ENCODE measurements at places on chromosomes 12 and 14.

DNA sequence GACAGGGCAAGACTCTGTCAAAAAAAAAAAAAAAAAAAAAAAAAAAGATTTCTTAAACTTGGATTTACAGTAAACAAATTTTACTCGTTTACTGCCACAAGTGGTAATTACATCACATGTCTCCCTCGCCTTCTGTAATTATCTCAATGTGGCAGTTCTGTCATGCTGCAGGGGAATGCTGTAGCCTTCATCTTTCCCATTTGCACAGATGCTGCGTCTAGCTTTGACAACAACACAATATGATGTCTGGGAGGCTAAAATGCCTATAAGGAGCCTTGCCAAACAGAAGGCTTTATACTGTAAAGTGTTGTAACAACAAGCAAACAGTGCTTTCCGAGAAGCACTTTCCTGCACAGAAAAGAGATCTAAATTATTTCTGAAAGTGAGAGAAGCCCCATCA is 48.7 kb downstream of the ESR2 start:
- no peak for DNase-seq

GRCh38 chr12:25494926-25495325 is 58.2 kb downstream of the LMNTD1 start:
- DNase-seq = no peak

GRCh38 chr14:98855926-98856715 is 415.9 kb downstream of the BCL11B start:
- no peak for DNase-seq

DNA sequence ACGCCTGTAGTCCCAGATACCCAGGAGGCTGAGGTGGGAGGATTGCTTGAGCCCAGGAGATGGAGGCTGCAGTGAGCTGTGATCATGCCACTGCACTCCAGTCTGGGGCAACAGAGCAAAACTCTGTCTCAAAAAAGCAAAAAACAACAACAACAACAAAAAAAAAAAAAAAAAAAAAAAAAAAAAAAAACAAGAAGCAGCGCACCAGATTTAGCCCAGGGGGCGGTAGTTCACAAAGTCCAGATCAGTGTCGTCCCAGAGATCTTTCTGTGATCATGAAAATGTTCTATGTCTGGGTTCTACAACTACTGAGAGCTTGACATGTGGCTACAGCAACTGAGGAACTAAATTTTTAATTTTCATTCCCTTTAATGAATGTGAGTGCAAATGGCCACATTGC is 27.4 kb downstream of the OAS2 start:
- DNase-seq = no peak

GRCh38 chr12:39912211-39912980 is 193.5 kb downstream of the SLC2A13 start:
- DNase-seq = no peak
